SW480 (cell line): ENCODE measurements at places on chromosomes 3 and 15.
A peak's percentile ranks its signal among the peaks of the same experiment; 100 is the strongest.

DNA sequence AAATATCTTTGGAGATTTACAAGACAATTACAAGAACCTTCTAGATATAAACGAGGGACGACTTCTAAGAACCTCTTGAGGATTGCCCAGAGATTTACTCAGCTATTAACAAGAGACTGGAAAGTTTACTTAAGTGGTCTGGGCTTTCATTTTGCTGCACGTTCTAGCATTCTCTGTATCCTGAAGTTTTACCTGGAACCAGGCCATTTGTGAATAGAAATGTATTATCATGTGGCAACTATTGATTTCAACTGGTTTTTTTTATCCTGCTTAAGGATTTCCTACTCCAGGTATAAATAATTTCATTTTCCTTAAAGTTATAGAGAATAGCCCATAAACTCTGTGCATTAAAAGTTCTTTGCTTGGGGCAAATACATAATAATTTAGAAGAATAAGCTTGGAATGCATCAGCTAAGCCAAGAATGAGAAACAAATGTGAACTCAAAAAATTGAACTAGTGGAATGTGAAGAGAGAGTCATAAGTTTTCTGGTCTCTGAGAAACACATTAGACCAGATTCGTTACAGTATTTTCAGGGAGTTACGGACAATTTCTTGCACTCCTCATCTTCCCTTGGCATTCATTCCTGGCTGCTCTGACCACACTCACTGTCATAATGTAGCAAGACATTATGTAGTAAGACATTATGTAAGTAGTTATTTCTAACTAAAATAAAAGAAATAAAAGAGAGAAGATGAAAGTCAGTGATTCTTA lies 1.3 kb downstream of the AQP9 start:
- DNase-seq: no peak

- DNase-seq: peak; percentile 71
Measured at GRCh38 chr15:65824031-65824743, 32.1 kb upstream of the DENND4A start.

GRCh38 chr3:74129056-74129455 lies 485.4 kb downstream of the CNTN3 start:
- no peak for DNase-seq

- no peak for DNase-seq
Measured at GRCh38 chr3:59266551-59266950, 216.7 kb upstream of the CFAP20DC start.

GRCh38 chr15:41331833-41332193 lies 578 bp downstream of the OIP5 start:
- DNase-seq: peak; percentile 77

- no peak for DNase-seq
Measured at GRCh38 chr3:13023971-13024764, 49.1 kb downstream of the IQSEC1 start.

DNA sequence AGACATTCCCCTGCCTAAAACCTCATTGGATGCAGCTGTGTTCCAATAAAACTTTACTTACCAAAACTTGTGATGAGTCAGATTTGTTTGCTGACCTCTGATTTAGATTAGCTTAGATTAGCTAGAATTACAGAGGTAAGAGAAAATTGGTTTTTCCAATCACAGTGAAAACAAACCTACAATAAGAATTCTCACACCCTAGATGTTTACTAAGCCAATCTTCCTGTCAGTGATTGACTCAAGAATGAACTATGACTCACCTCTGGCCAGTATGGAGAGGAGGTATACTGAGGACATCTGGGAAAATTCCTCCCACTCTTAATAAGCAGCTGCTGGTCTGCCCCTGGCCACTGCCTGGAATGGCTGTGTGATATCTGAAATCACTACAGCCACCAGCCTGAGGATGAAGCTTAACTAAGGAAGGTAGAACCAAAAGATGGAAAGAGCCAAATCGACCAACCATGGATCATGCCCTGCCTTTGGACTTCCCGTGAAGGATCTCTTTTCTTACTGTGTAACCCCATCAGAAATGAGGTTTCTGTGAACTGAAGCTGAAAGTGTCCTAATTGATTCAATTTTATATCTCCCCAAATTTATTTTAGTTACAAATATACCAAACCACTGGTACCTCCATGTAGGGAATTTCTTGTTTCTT lies 19.0 kb upstream of the GHSR start:
- DNase-seq: no peak
